ENCODE measurements at places on chromosomes 1 and 21.

- no peak for DNase-seq
These were observed 25.2 kb downstream of the CCN1 start for GRCh38 chr1:85605484-85606413.

- DNase-seq = no peak
These were observed 197.2 kb downstream of the CHRM3 start for GRCh38 chr1:239583536-239583935.

GRCh38 chr21:31555741-31556191 is 103.7 kb upstream of the SOD1 start:
- DNase-seq = no peak

- DNase-seq = no peak
These were observed 94.0 kb downstream of the CLIC6 start for GRCh38 chr21:34762786-34763185.

GRCh38 chr1:210250998-210251679 is 18.5 kb downstream of the SERTAD4 start:
- peak; percentile 74 for DNase-seq

GRCh38 chr1:109243221-109243620 is 6.1 kb upstream of the CELSR2 start:
- DNase-seq = no peak
